ENCODE measurements at places on chromosomes 1 and 21.

DNA sequence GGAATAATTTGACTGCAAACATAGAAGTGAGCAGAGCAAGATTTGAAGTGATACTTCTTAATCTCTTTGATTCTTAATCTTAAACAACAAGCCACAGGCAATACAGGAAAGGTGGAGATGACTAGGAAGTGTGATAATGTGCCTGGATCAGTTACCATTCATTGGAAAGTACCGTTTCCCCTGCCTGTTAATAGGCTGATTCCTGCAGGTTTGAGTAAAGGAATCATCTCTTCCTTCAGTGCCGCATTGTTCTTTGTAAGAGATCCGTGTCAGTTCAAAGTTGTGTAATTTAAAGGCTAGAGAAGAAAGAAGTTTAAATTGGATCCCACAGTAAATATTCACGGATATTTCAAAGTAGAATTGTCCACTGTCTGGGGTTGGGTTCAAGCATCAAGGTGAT is 43.5 kb upstream of the BCL10 start:
- no peak for DNase-seq

- DNase-seq, result no peak
These were observed 70.6 kb upstream of the GCLM start for GRCh38 chr1:93979718-93980319.

DNA sequence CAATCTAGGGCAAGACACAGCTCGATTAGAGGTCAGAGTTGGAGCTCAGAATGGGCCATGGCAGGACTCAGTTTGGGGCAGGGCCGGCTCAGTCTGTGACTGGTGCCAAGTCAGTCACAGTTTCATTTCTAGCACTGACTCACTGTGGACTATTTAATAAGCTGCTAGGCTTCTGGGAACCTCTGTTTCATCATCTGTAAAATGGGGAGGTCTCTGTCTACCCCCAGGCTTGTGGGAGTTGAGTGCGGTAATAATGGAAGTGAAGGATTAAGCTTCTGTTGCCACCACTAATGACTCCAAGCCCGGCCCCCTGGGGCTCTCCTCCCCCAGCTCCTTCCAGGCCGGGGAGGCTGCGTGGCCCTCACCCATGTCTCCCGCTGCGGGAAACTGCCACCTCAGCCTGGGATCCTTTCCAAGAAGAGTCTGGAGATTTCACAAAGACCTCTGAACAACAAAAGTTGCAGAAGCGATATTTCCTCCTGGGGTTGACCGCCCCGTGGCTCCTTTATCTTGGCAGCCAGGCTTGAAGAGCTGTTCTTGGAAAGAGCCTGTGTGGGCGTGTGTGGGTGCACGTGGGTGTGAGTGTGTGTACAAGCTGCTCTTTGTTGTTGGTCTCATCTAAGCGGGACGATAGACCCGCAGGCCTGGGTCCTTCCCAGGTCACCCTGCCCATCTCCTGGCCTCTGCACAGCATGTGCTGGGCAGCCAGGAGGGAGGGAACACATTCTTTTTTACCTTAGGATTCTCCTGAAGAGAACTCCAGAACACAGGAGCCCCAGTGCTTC is 29.1 kb downstream of the KNCN start:
- no peak for DNase-seq

DNA sequence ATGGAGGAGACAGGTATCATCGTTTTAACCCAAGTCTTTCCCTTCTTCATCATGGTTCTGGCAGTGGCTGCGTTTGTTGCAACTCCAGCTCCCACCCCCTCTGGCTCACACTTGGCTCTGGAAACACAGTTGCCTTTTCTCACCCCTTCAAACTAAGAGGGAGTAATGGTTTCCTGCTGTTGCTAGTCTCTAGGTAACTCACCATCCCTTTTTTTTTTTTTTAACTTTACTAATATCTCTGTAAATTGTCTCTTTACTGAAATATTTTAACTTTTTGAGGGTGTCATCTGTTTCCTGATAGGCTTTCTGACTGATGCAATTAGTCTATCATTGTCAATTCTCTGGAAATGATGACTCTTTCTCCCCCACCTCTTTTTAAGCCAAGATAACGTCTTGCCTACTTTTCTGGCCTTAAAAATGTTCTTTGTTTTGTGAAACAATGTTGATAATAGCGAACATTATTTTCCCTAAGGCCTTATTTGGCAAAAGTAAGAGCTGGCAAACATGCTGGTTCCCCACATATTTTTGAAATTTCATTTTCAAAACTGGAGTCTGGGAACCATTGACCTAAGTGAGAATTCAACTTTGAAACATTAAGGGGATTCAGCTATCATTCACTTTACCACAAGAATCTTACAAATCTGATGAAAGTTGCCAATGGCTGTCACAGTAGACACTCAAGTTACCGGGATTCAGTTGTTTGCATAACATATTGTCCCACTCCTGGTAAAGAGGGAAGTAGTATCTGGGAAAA is 85.3 kb downstream of the LEPR start:
- DNase-seq, result no peak
